ENCODE measurements at places on chromosomes 11 and 22.

GRCh38 chr22:24529898-24530297 is 25.0 kb downstream of the GUCD1 start:
- DNase-seq = no peak

- no peak for DNase-seq
These were observed 34.1 kb downstream of the CSNK2A3 start for GRCh38 chr11:11318961-11319360.

DNA sequence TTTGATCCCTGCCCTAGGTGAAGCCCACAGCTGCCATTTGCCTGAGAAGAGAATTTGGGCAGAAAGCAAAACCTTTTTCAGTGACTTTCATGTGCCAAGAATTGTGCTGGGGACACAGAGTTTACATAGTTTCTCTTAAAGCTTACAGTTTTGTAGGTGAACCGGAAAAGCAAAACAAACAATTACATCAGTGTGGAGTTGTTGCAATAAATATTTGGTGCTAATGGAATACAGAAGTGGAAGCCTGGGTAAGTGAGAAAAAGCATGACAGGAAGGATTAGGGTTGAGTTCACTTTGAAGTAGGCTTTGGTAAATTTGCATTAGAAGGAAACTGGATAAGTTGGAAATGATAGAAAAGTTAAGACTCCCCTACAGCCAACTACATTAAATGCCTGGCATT is 82.7 kb downstream of the RASSF10 start:
- DNase-seq = no peak

DNA sequence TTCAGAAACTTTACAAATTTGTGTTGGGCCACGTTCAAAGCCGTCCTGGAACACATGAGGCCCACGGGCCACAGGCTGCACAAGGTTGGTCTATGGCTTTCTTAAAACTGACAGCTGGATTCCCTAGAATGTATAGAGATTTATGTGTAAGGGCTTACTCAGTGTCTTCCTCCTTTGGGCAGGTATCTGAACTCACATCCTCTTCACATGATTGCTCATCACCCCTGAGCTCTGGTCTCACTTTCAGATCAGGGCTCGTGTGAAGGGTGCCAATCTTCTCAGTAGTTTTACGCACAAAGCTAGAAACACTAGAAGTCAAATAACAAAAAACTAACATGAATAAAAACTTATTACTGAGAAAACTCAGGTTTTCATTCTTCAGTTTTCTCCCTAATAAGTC is 27.1 kb downstream of the HPS5 start:
- DNase-seq = no peak

- no peak for DNase-seq
These were observed 80.3 kb upstream of the IZUMO1R start for GRCh38 chr11:94224078-94224477.

Measured in ELR (cell line).